Fibroblast of pulmonary artery (primary cell): ENCODE measurements at places on chromosomes 3 and 15.

DNA sequence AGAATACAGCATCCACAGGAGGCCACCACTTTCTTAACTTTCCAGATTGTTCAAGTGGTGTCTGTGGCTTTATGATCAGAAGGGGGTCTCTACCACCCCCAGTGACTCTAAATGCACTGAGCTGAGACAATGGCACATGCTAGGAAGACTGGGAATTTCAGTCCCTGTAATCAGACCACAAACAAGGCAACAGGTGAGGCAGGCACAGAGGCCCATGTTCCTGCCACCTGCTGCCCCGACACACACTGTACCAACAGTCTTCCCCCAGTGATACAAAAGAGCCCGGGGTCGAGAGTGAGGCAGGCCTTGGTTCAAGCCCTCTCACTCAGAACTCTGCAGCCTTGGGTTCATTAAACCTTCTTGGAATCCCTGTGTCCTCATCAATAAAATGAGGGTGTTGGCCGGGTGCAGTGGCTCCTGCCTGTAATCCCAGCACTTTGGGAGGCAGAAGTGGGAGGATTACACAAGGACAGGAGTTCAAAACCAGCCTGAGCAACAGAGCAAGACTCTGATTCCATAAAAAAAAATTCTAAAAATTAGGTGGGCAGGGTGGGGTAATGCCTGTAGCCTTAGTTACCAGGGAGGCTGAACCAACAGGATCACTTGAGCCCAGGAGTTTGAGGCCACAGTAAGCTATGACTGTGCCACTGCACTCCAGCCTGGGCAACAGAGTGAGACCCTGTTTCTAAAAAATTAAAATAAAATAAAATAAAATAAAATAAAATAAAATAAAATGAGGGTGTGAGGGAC lies 55.8 kb downstream of the ADCY5 start:
- no peak for DNase-seq

GRCh38 chr15:79329171-79329611 lies 18.3 kb downstream of the TMED3 start:
- peak; percentile 91 for DNase-seq

GRCh38 chr3:147200545-147200944 lies 205.8 kb downstream of the ZIC4 start:
- DNase-seq = peak; percentile 3

DNA sequence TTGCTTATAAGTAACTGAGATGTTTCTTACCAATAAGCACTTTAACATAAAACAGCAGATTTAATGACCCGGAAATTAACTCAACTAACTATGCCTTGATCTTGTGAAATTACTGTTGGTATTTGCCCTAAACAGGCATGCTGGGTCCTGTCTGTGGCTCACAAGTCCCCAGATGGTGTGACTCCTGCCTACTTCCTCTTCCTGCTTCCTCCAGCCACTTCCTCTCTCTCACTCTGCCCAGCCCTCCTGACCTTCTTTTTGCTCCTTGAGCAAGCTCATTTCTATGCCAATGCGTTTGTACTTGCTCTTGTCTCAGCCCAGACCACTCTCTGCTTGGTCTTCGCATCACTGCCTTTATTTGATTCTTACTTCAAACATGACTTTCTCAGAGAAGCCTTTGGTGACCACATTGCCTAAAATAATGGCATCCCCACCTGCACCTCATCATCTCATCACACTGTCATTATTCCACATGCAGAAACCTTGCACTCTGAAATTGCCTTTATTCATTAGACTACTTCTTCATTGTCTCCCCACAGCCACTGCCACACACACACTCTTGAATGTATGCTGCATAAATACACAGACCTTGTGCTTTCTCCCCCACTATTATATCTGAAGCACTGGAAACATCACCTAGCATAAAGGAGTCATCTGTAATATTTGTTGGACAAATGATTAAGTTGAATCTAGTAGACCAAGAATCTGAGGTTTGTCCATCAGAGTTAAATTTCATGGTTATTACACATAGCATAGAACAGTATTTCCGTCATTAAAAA lies 256.3 kb upstream of the SEMA6D start:
- DNase-seq = no peak

GRCh38 chr3:127458696-127459604 lies 131.6 kb downstream of the TPRA1 start:
- peak; percentile 19 for DNase-seq

DNA sequence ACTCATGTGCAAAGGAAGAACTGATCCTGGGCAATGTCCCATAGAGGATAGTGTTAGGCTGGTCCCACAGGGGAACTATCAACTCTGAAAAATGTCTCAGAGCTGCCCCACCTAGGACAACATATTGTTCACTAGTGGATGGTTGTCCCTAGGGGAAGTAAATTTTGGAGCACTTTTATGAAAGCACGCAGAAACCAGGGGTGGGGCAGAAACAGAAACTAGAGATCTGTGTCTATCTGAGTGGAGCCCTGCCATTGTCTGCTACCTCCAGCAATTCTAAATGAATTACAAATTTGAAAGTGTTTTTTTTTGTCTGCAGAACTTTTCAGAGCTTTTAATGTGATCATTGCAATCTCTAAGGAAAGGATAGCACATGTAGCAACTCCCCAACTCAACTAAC lies 357.1 kb upstream of the PROK2 start:
- no peak for DNase-seq

DNA sequence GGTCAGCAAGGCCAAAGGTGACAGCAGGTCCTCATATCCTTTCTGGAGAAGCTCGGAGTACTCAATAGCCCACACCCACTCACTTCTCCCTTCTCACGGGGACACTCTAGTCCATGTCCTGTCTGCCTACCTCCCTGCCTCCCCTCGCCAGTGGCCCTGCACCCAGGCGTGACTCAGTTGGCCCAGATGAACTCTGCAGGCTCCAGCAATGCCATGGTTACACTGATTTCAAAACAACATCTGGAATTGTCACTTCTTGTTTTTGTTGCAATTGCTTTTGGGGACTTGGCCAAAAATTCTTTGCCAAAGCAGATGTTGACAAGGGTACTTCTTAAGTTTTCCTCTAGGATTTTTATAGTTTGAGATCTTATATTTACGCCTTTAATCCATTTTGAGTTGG lies 13.0 kb downstream of the IL16 start:
- no peak for DNase-seq

- DNase-seq = no peak
Measured at GRCh38 chr15:63469984-63470383, 34.4 kb upstream of the USP3 start.

DNA sequence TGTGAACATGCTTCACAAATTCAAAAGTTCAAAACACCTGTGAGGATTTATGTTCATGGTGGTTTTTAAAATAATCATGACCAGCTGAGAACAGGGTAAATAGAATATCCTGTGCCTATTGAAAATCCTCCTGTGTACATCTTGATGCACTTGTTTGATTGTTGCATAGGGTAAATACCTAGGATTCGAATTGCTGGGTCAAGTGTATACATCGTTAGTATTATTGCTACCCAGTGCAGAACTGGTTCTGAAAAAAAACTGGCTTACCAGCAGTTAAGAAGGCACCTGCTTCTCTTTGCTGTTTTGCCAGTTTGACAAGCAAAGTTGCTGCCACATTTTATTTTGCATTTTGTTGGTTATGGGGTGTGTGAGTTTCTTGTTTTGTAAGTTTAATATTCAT lies 272.6 kb downstream of the CLSTN2 start:
- DNase-seq = no peak

DNA sequence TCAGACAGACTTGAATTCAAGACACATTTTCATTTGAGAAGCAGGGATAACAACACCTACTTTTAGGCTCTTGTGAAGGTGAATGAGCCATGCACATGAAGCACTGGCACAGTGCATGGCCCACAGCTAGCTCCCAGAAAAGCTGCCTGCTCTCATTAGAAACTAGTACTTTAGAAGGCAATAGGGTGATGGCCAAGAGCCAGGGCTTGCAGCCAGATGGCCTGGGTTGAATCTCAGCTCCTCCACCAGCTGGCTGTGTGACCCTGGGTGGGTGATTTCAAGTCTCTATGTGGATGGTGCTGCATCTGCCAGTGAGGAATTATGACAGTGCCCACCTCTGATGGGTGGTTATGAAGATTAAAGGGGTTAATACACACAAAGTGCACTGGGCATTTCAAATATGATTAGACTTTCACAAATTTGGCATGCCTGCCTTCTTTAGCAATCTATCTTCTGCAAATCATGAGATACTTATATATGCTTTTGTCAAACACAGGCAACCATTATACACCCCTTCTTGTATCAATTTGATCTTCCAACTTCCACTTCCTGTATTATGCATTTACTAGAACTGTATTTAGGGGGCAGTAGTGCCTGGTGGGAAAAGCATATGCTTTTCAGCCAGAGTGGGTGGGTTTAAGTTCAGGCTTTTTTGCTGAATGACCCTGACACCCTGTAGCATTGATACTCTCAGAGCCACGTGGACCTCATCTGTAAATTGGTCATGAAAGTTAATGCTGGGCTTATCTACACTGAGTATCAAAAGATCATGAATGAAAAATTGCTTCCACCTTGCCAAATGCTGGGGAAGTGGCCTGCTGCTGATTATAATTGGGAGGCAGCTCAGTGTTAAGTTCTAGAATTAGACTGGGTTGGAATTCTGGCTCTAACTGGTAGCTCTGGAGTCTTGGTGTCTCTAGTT lies 34.7 kb upstream of the RBP1 start:
- DNase-seq = peak; percentile 9

DNA sequence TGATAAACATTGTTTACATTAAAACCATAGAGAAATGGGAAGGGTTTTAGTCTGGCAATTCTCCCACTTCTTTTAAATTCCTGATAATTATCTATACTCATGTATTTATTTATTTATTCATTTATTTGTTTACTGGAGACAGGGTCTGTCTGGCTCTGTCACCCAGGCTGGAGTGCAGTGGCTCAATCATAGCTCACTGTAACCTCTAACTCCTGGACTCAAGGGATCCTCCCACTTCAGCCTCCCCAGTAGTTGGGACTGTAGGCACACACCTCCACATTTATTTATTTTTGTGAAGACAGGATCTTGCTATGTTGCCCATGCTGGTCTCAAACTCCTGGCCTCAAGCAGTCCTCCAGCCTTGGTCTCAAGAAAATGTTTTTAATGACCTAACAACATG lies 2.5 kb upstream of the AEN start:
- DNase-seq = no peak

GRCh38 chr3:105764378-105765307 lies 104.2 kb downstream of the CBLB start:
- no peak for DNase-seq

- no peak for DNase-seq
Measured at GRCh38 chr3:188166441-188166840, 12.5 kb downstream of the LPP start.

- peak; percentile 78 for DNase-seq
Measured at GRCh38 chr15:36161771-36162212, 417.6 kb upstream of the CDIN1 start.

- no peak for DNase-seq
Measured at GRCh38 chr15:74725225-74725774, at the start of gene CYP1A1. Gene CYP1A1 (minus strand): TSS chr15:74725528. CDS start chr15:74723097, 2,431 bp downstream.

DNA sequence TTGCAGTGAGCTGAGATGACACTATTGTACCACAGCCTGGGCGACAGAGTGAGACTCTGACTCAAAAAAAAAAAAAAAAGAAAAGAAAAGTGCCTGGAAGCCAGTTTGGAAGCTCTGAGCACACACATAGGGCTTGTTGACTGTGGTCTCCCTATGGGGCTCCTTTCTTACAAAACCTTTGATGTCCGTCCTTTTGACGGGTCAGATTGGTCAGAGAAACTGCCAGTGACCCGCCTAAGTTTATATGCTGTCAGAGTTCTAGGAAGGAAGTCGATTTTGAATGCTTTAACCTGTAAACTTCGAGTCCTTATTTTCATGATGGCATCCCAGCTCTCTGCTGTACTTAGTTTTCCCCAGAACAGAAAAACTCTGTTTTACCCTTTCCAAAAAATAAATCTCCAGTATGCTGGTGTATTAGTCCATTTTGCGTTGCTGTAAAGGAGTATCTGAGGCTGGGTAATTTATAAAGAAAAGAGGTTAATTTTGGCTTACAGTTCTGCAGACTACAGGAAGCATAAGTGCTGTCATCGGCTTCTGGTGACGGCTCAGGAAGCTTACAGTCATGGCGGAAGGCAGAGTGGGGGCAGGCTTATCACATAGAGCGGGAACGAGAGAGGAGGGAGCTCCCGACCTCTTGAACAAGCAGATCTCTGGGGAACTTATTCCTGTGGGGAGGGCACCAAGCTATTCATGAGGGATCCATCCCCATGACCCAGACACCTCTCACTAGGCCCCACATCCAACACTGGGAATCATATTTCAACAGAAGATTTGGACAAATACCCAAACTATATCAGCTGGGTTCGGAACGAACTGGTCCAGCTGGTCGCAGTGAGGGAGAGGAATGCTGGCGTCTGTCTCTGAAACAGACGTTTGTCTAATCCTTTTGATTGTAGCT lies 72.3 kb downstream of the LMLN start:
- DNase-seq = peak; percentile 31

DNA sequence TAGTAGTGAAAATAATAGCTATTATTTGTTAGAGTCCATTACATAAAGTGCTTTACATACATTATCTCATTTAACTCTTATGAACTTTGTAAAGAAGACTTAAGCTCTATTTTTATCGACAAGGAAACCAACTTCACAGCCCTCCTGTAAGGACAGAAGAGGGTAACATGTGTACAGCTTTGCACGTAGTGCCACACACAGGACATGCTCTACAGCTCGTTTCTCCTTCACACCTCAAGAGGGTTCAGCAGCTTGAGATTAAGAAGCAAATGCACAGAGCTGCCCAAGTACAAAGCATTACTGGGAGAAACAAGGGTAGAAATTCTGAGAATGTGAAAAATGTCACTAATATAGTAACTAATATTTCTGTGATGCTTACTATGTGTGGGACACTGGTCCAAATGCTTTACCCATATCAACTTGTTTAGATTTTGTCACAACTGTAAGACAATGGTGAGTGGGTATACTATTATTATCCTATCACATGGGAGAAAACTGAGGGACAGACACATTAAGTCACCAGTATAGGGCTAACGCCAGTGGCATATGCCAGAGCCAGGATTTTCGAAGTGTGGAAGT lies 327.8 kb downstream of the CTNNB1 start:
- no peak for DNase-seq

GRCh38 chr3:146464005-146464595 lies 5.3 kb downstream of the PLSCR2 start:
- peak; percentile 34 for DNase-seq

GRCh38 chr15:45523166-45523460 lies 558 bp upstream of the SLC30A4 start:
- DNase-seq = no peak

DNA sequence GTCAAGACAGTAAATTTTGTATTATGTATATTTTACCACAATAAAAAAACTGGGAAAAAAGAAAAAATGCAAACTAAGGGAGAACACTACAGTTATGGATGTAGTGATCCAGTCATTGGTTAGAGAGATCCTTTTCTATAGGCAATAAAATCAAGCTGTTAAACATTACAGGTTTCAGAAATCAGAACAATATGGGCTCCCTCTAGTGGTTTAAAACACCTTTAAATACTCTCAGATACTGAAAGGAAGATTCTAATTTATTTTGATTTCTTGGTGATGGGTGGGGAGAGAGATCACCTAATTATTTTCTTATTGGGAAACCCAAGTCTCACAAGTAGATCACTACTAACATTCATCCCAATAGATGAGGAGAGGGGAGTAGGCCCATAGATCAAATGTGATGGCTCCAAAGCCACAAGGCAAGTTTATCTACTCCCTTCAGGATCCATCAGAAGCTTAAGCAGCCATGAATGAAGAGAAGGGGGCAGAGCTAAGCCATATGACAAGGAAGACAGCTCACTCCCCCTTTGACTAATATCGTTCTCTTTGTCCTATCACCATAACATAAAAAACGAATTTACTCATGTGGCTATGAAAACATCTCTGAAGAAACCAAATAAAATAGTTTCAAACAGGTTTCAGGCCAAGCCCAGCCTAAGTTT lies 118.6 kb downstream of the ANO10 start:
- DNase-seq = peak; percentile 65

- no peak for DNase-seq
Measured at GRCh38 chr3:56622381-56622780, 60.7 kb downstream of the TASOR start.
